Heart right ventricle (tissue), 16 donors: ENCODE measurements at places on chromosomes 7 and 10.
A peak's percentile ranks its signal among the peaks of the same experiment; 100 is the strongest.

GRCh38 chr7:91140982-91141381 is 123.3 kb upstream of the FZD1 start:
- DNase-seq = peak; percentile 4

GRCh38 chr7:602341-603141 is 82.9 kb upstream of the PDGFA start:
- no peak for DNase-seq

DNA sequence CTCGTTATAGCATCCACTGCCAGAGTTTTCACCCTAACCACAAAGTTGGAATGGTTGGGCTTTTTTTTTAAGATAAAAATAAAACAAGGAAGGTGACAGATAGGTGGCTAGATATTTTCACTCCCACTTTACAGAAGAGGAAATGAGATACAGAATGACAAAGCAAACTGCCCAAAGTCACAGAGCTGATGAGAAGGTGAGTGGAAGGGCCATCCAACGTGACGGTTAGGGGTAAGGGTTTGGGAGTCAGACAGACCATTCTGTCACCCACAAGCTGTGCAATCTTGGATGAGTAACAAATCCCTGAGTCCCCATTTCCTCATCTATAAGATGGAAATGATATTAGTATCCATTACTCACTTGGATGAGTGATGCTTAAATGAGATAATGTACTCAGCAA is 106.9 kb upstream of the PDLIM1 start:
- no peak for DNase-seq

GRCh38 chr10:100436255-100436654 is 26.6 kb upstream of the WNT8B start:
- DNase-seq = no peak

DNA sequence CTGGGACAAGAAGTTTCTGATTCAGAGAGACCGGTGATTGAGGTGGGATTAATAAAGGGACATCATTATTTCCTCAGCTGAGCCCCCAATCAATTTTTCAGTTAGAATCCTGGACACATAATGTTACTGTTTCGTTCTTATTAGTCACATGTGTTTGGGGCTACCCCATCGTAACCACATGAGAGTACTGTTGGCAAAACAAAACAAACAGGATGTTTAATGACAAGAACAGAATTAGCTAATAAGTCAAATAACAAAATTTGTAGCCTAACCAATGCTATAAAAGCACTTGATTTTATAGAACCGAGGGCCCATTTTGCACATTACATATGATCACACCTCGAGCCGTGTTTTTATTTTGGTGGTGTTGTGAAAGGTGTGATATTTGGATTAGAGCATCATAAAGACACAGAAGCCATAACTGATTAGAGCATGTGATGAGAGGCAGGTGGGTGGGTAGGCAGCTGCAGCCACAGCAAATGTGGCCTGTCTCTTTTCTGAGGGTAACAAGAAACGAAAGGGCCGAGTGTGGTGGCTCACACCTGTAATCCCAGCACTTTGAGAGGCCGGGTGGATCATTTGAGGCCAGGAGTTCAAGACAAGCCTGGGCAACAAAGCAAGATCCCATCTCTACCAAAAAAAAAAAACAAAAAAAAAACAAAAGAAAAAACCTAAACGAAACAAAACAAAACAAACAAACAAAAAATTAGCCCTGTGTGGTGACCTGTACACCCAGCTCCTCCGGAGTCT is 1.8 kb upstream of the VWC2 start:
- no peak for DNase-seq

GRCh38 chr10:1539216-1539615 is 198.1 kb downstream of the ADARB2 start:
- no peak for DNase-seq

DNA sequence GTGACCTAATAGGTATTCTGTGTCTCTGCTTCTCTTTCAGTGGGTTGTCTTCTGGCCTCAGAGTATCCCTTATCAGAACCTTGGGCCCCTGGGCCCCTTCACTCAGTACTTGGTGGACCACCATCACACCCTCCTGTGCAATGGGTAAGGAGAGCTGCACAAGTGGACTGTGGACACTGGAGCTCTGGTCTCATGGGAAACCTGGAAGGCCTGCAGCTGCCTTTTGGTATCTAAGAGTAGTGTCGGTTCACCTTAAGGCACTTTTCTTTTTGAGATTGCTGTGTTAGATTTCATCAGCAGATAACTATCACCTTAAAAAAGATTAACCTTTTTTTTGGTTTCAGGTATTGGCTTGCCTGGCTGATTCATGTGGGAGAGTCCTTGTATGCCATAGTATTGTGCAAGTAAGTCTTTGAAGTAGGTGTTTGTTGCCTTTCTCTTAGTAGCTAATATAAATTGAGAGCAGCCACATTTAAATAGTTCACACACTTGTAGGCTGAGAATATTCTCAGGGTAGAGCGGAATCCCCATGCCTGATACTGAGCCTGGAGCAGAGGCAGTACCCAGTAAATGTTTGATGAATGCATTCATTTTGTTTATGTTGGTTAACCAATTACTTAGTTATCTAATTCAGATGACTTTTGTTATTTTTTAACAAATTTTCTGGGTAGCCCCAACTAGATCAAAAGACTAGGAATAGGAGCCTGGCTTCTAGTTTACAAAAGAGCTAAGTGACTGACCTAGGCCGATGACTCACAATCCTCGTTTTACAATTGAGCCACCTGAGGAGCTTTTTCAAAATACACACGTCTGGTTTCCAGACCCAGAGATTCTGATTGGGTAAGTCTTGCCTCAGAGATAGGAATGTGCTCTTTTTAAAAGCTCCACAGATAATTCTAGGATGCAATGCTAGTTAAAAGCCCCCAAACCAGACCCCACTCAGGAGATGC is 3.6 kb downstream of the TMEM254 start:
- no peak for DNase-seq

DNA sequence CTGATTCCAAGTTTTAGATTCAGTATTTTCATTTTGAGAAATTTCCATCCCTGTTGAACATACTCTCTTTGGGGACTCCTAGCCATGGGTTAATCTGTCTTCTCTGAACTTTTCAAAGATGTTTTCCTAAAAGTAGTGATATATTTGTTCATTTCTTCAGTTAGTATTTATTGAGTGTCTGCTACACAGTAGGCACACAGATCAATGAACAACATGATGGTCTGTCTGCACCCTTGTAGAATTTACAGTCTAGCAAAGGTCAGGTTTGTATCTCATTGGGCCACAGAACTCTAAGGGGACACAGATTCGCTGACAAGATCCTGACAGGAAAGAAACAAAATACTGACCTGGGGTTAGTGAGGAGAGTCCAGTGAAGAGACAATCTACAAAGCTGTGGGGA is 42.2 kb upstream of the PAPSS2 start:
- DNase-seq = no peak

- DNase-seq = peak; percentile 89
These were observed at the start of gene BAMBI for GRCh38 chr10:28676968-28677887. TSS of gene BAMBI (plus strand) at chr10:28677521. CDS start at chr10:28677898, 377 bp downstream.

DNA sequence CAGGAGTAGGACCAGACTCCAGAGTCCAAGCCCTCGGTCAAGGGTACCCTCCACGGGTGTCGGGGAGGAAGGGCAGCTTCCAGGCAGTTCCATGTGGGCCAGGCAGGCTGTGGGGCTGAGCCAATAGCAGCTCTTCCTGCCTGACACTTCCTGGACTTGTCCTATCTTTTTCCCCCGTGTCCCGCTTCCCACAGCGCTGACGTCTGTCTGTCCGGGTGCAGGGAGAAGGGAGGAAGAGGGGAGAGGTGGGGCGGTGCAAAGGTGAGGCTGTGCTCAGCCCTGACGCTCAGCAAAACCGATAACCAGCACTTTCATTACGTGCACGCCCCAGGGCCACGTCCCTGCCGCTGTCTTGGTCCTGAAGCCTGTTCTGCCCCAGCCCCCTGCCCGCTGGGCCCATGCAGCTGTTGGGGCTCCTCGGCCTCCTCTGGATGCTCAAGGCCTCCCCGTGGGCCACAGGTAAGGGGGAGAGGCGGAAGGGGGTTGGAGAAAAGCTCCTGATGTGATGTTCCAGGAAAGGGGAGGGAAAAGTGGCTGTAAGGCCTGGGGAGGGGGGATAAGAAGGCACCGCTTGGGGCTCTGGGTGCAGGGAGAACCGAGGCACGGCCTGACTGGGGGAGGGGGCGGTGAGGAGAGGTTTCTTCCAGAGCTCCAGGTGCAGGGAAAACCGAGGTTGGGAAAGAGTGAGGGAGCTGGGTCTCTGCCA is at the start of gene MUC3A:
MUC3A (plus strand) TSS at position 308 of the 706 bp plus-strand sequence; CDS start at position 399, 91 bp downstream.
- DNase-seq = peak; percentile 28

- DNase-seq = no peak
These were observed 1215.5 kb upstream of the LRRTM3 start for GRCh38 chr10:65710306-65710705.

- DNase-seq = no peak
These were observed 54.3 kb downstream of the ABCC2 start for GRCh38 chr10:99836711-99837110.

- no peak for DNase-seq
These were observed 162.0 kb downstream of the SEMA3E start for GRCh38 chr7:83486957-83487356.

DNA sequence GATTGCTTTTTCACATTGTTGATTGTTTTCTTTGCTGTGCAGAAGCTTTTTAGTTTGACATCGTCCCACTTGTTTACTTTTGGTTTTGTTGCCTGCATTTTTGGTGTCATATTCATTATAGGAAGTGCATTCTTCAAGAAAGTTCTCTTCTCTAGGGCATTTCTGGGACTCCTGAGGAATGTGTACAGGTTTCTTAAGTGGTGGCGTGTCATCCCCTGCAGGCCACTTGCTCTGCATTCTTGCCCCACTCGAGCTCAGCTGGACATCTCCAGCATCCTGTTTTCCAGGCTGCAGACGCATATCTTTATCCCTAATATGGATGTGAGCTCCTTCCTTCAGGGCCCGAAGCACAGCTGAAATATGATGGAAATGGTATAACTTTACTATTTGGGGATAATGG is 255.6 kb upstream of the HABP2 start:
- DNase-seq = no peak

- no peak for DNase-seq
These were observed 28.3 kb downstream of the MAD1L1 start for GRCh38 chr7:2204446-2204845.

- no peak for DNase-seq
These were observed 1.5 kb downstream of the FAM170B start for GRCh38 chr10:49132362-49132737.

- no peak for DNase-seq
These were observed 147.4 kb downstream of the PRPF18 start for GRCh38 chr10:13734151-13734550.

DNA sequence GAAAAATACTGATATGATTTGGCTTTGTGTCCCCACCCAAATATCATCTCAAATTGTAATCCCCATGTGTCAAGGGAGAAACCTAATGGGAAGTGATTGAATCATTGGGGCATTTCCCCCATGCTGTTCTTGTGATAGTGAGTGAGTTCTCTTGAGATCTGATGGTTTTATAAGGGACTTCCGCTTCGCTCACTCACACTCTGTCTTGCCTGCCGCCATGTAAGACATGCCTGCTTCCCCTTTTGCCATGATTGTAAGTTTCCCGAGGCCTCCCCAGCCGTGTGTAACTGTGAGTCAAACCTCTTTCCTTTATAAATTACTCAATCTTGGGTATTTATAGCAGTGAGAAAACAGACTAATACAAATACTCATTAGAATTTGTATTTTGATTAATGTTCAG is 5.1 kb upstream of the MRPS17 start:
- DNase-seq = no peak

DNA sequence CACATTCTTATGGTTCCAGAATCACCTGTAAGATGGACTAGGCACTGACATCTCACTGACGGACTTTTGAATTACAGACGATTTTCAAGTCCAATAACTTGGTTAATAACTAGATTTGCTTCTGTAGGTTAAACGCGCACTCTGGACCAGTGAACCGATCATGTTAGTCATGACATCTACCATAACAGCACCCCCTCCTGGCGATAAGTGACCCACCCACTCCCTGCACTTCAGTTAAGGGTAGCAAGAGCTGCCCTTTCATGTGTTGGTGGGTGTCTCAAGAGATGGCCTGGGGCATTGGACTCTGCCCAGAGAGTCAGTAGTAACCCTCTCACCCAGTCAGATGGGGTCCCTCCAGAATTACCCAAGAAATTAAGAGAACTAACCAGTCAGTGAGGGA is 12.9 kb downstream of the GRM8 start:
- DNase-seq = no peak

GRCh38 chr7:20197125-20197748 is 19.9 kb downstream of the MACC1 start:
- no peak for DNase-seq

DNA sequence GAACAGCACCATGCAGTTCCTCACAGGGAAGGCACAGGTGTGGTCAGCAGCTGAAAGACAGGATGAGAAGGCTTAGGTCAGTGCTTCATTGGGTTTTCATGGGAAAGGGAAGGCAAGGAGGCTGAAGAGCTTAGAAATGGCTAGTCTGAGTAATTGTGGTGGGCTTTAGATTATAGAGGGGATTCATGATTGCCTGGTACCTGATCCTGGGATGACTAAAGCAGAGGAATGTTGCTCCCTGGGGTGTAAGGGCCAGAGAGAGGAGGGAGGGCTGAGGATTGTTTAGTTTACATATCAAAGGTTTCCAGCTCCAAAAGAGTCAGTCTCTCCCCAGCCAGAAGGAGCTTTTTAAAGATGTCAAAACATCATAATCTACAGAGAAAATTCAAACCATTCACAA is 396.3 kb upstream of the POM121L12 start:
- no peak for DNase-seq

- no peak for DNase-seq
These were observed 134.6 kb upstream of the NPSR1 start for GRCh38 chr7:34523226-34523918.

- no peak for DNase-seq
These were observed 947.1 kb upstream of the MBL2 start for GRCh38 chr10:53719658-53720057.

GRCh38 chr7:27960415-27960814 is 220.2 kb downstream of the JAZF1 start:
- DNase-seq = no peak

DNA sequence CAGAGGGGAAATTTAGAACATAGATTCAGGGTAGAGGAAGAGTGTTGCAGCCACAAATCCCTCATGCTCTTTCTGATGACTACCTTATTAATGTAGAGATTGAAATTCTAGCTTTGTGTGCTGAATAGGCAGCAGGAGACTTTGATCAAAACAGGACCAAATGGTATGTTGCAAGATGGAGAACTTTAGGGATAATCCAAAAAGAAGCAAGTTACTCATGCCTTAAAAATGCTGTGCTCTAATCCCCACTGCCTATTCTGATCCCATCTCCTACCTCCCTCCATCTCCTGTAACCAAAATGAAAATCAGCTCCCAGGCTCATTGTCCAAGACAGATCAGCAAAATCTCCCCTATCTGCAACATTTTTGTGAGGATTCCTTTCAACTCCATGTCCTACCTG is 31.3 kb downstream of the CH25H start:
- no peak for DNase-seq
